ENCODE measurements at places on chromosomes 7 and 10.

DNA sequence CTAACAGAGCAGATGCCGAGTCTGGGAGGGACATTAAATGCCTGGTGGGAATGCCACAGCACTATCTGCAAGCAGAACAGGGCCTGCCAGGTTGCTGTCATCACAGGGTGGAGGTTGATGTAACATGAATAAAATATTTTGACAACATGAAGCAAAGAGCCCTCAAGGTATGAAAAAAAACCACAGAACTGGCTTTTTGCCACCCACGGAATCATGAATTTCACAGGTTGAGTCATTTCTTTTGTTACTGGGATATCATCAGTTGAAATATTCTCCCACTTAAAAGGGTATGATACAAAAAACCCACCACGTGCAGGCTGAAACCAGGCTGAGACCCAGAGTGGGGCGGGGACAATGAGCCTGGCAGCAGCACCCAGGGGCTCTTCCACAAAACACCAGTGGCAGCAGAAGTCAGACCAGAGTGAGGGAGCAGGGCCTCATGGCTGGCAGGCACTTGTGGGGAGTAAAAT is 220.1 kb downstream of the TNS3 start:
- peak; percentile 54 for DNase-seq

- peak; percentile 23 for DNase-seq
These were observed 570 bp downstream of the BMS1 start for GRCh38 chr10:42783181-42783549.

DNA sequence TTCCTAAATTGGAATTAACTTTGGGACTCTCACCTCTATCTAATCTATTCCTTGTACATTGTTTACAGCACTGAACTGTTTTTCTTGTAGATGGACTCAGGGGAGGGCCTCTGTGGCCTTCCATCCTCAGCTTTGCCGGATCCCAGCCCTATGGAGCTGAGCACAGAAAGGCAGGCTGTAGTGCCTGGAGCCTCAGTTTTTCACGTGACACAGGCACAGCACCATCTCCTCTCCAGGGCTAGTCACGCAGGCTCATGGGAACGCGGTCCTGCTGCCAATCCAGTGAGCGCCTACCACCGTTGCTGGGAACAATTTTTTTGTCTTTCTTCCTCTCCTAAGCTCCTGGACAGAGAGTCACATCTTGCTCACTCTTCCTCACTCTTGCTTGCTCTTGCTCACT is 75.6 kb upstream of the DDC start:
- DNase-seq: no peak

GRCh38 chr10:125062227-125062913 is 98.0 kb downstream of the CTBP2 start:
- no peak for DNase-seq

DNA sequence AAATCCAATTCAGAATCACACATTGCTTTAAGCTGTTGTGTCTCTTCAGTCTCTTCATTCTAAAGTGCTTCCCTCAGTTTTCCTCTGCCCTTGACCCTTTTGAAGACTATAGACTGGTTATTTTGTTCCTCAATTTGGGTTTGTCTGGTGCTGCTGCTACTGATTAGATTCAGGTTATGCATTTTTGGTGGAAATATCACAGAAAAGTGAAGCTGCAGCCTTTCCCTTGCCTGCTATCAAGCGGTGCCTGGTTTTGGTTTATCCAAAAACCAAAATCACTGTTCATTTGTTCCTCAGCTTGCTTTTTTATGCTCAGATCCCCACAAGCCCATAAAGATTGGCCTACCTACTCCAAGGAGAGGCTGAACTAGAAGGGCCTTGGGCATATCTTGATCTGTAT is 55.2 kb downstream of the ELMO1 start:
- no peak for DNase-seq

DNA sequence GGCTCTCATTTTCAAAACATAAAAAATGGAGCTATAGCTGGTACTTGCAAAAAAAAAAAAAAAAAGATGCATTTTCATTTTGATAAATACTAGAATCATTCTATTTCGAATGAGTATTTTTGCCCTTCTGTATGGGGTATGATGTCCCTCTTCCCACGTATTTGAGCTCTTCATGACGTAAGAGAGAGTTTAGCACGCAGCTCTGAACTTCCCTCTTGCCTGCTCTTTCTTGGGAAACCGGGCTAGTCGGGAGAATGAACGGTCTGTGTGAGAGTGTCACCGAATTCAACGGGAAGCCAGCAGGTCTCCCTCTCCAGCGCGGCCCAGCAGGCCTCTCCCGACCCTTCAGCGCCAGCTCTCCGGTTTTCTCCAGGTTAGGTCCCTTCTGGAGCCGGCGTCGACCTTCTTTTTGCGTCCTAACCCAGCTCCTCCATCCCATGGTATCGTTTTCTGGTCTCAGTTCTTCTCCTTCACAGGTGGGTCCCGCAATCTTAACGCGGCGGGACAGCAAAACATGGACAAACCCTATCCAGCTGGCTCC is 159.2 kb upstream of the PITRM1 start:
- DNase-seq: no peak

DNA sequence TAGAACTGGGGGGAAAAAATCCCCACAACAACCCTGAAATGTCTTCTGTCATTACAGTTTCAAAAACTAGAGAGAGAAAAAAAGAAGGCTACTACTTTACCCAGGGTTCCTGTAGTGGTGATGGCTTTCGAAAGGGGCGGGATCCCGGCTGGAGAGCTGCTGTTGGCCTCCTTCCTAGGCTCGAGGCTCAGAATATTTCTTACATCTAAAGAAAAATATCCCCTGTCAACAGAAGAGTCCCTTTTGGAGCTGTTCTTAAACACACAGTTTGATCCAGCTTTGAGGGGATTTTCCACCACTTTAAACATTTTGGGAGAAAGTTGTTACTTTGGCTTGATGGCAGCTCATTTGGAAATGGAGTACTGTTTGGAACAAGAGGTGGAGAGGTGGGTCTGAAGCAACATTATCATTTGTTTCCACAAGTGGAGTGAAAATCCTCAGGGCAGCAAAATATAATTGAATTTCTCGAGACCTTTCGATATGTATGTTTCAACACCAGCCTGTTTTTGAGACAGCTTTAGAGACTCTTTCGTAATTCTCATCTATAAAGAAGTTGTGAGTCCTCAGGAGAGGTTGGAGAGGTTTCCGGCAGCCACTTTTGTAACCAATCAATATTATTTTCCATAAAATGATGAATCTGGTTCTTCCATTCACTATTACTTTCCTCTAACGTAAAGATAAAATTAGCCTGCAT is 5.1 kb downstream of the HOXA13 start:
- DNase-seq: no peak

DNA sequence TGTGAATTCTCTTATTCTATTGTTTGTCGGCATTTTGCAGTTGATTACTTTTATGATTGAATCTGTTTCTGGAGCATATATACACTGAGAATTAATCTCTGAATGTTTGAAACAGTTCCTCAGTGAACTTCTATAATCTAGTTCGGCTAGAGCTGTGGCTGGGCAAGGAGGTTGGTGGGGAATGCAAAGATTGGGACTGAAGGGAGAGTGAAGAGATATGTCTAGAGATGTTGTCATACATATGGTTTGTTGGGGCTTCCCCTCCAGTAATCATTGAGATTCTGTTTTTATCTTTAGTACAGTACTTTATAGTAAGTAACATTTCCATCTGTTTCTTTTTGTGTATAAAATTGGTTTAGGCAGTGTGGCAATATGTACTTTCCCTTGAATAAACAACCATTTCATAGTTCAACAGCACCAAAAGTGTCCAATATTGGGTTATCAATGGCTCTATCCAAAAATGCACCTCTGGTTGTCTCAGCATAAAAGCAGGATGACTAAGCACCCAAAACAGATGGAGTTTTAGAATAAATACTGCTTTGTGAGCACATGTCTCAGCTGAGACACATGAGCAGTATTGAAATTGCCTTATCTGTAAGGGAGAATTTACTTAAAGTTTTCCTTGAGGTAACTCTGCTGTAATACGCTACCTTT is 36.7 kb downstream of the WAC start:
- DNase-seq: no peak

GRCh38 chr7:82393840-82394220 is 49.7 kb downstream of the CACNA2D1 start:
- no peak for DNase-seq
